D721Med (cell line): ENCODE measurements at places on chromosomes 7 and 10.

- DNase-seq, result no peak
These were observed 1.1 kb downstream of the RHOBTB1 start for GRCh38 chr10:60942788-60943315.

- no peak for DNase-seq
These were observed 102.2 kb downstream of the ZNF92 start for GRCh38 chr7:65475734-65476319.

- DNase-seq, result no peak
These were observed 186.1 kb downstream of the SRPK2 start for GRCh38 chr7:105202616-105203015.

DNA sequence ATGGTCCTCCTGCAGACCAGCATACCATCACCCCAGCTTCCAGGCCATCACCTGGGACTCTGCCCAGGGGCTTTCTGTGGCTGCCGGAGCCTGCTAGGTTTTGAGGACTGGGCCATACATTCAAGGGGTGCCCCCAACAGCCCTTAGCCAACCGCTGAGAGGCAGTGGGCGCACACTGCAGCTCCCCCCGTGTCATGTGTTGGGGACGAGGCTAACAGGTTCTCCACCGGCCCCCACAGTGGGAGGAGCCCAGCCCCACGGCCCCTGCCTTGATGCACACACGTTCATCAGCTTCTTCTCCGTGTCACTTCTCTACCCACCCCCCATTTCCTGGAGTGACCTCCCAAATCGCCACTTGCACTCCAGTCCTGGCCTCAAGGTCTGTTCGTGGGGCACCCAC, 543.2 kb upstream of the FOXK1 start:
- DNase-seq, result no peak

DNA sequence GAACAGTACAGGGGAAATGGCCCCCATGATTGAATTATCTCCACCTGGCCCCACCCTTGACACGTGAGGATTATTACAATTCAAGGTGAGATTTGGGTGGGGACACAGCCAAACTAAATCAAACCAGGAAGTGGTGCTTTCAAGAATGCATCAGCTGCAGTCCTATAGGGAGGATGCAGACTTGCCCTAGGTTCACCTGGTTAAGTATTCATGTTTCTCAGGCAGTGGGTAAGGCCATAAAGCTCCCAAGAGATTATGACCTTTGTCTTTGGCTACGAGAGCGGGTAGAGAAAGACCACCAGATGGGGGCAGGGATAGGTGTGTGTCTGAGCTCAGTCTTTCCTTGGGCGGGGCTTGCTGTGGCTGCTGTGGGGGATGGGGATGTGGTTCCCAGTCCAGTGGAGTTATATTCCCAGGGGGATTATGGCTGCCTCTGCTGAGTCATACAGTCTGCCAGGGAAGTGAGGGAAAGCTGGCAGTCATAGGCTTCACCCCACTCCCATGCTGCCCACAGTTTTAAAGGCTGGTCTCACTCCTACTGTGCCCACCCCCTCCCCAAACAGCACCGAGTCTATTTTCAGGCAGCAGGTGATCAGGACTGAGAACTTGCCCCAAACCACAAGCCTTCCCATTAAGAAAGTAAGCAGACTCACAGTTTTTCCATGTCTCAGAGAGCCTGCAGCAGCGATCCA, 8.4 kb upstream of the R3HCC1L start:
- no peak for DNase-seq

DNA sequence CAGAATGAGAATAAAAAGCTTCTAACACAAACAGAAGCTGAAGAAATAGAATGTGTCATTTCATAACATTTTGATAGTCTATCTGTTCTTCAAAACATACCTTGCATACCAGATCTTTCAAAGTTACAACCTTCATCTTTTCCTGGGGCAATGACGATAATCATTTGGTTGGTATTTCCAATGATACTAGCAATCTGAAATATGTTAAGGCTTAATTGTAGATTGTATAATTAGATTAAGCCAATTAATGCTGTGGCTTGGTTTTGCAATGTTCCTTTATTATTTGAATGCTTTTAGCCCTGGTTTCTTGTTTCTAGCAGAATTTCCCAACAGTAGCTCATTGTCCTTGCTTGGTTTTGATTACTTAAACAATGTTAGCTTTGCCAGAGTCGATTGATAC, 84.6 kb downstream of the CABCOCO1 start:
- no peak for DNase-seq
